Activated CD4-positive, alpha-beta T cell treated with anti-CD3 and anti-CD28 coated beads for 24 hours (primary cell): ENCODE measurements at places on chromosomes 12 and 14.

GRCh38 chr14:34177466-34177865, 226.6 kb upstream of the EGLN3 start:
- DNase-seq = no peak

DNA sequence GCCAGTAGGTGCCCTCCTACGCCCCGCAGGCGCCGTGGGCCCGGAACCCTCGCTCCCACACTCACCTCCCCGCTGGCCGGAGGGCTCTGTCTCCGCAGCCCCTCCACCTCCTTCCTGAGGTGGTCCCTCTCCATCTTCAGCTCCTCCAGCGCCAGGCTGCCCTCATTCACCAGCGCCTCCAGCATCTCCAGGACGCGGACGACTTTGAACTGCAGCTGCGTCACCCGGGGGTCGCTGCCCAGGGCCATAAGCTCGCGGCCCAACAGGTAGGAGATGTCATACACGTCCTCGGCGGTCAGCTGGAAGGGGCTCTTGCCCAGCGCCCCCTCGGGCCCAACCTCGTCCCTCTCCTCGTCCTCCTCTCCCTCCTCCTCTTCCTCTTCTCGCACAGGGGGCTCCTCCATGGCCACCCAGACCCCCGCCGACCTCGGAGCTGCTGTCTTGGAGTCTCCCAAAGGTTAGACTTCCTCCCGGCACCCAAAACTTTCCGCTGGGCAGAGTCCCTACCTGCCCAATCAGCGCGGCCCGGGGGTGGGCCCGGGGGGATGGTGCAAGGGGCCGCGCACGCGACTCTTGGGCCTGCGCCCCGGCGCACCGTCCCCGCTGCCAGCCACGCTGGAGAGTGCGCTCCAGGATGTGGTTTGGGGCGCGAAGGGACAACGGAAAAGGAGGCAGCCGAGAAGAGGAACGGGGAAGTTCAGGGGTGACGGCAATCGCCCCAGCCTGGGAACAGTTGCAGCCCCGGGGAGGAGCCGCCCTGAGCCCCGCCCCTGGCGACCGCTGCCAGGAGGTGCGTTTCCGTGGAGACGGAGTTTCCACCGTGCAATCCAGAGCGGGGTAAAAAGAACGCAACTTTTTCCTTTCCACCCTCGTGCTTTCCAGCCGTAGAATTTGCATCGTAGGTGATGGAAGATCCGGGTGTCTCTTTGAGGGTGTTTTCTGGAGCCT, at the start of gene RILPL2:
Gene RILPL2 (minus strand): TSS at position 668 of the 948 bp plus-strand sequence. CDS start 264 bp downstream, at position 404.
- DNase-seq = peak; percentile 93

DNA sequence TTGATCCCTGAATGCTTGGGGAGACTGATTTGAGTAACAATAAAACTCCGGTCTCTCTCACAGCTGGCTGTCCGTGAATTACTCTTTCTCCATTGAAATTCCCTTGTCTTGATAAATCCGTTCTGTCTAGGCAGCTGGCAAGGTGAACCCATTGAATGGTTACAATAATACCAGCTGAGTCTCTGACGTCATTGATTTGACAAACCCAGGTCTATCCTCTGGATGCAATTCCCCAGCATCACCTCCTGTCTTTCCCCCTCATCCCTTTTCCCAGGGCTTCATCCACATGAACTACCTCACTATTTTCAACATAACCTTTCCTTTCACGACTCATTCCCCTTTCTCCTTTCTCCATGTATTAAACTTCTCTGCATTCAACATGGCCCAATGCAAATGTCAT, 98.7 kb upstream of the TMEM132C start:
- DNase-seq = no peak

GRCh38 chr14:53847881-53848280, 108.7 kb downstream of the BMP4 start:
- DNase-seq = no peak

DNA sequence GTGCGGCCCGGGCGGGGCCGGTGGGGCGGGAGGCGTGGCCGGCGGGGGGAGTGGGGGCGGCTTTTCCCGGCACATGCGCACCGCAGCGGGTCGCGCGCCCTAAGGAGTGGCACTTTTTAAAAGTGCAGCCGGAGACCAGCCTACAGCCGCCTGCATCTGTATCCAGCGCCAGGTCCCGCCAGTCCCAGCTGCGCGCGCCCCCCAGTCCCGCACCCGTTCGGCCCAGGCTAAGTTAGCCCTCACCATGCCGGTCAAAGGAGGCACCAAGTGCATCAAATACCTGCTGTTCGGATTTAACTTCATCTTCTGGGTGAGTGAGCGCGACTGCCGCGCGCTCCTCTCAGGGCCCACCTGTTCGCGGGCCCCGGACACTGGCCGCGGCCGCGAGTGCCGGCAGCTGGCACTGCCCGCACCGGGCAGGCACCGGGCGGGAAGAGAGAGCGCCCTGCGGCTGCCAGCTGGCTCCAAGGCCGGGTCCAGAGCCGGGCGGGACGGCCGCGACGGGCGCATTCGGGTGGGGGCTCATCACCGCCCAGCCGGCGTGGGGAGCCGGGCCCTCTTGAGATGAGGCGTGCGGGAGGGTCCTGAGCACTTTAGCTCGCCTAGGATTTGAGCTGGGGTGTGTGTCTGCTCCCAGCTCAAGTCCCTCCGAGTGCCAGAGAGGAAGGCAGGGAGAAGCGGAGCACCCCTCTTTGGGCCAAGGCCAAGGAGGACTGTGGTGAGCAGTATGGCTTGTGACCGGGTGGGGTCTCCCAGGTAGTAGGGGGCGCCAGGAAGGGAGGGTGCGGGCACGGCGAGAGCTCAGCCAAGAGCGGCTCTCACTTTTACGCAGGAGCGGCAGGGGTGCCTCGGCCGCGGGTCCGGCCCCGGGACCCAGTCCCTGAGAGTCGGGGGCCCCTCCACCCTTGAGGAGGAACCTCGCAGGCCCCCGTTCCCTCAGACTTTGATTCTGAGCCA, at the start of gene CD9:
Gene CD9 (plus strand): TSS at position 145 of the 957 bp plus-strand sequence. CDS start 100 bp downstream, at position 245.
- DNase-seq = peak; percentile 32

DNA sequence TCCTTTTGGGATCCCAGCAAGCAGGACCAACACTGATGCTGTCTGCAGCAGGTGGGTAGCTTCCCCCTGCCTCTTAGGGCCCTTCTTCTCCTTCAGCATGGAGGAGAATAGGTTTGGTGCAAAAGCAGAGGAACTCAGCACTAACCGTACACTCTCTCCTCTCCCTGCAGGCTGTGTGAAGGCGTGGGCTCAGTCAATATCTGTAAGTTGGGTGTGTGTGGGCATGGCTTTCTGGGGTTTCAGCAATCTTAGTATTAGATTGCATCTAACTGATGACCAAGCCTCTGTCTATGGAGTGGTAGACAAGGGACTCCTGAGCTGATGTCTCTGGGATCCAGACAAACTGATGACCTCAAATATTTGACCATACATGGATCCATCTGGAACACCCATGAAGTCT, 14.3 kb downstream of the KRT85 start:
- DNase-seq = no peak
